ENCODE measurements at places on chromosomes 3 and 15.

DNA sequence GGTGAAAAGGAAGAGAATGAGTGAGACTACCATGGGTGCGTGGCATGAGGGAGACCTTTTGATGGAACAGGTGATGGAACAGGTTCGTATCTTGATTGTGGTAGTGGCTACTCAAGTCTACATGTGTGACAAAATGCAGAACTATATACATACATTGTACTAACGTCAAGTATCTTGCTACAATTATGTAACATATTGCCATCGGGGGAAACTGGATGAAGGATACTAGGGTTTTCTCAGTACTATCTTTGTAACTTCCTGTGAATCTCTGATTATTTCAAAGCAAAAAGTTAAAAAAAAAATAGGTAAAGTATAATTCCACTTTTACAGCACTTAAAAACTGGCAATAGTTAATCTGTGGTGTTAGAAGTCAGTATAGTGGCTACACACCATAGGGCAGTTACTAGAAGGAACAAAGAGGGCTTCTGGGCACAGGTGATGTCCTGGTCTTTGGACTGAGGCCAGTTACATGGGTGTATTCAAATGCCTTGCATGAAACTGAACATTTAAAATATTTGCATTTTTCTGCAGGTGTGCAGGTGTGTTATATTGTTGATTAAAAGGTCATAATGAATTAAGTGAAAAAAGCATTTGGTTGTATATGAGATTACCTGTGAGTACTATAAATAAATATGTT is 61.4 kb downstream of the LRRK1 start:
- DNase-seq = no peak

DNA sequence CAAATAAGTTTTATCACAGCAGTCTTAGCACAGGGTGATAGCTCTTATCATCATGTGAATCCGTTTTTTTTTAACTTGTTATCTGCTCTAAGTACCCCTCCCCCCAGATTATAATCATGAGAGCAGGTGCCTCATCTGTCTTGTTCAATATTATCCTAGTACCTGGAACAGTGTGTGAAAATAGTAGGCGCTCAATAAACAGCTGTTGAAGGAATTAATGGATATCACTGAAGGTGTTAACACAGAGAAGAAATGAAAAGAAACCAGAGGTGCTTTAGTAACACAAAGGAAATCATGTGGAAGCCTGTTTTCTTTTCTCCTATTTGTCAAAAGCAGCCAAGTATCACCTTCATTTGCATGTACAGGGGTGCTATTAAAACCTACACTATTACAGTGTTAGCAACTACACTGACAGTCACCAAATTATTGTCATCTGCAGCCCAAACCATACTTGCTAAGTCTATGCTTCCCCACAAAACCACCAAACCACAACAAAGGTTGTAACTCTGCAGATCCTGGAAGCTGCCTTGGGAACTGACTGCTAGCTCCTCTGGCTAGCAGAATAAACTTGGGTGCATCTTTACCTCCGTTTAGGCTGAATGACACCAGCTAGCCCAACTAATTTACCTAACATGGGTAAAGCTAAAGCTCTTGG is 2.9 kb downstream of the XPC start:
- DNase-seq = no peak

DNA sequence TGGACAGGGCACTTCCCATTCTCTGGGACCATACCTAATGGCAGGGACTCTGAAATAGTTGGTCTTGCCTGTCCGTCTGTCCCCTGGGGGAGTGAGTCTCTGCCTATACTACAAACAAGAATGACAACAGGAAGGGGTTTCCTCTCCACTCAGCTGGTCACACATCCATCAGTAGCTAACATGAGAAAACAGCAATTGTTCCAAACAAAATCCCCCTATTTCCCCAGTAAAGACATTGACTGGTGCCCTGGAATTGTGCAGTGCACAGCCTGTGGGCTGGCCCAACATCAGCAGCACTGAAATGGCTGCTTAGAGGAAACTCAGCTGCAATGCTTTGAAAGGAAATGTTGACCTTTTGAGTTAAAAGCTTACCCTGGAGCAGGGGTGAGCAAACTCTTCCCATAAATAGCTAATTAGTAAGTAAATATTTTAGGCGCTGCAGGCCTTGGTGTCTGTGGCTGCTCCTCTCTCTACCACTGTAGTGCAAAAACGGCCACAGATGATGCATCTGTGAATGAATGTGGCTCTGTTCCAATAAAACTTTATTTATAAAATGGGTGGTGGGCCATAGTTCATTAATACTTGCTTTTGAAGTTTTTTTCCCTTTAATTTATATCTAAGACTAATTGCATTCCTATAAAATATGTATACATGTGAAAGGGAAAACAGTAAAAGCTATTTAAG is 174.3 kb downstream of the KLF13 start:
- no peak for DNase-seq

DNA sequence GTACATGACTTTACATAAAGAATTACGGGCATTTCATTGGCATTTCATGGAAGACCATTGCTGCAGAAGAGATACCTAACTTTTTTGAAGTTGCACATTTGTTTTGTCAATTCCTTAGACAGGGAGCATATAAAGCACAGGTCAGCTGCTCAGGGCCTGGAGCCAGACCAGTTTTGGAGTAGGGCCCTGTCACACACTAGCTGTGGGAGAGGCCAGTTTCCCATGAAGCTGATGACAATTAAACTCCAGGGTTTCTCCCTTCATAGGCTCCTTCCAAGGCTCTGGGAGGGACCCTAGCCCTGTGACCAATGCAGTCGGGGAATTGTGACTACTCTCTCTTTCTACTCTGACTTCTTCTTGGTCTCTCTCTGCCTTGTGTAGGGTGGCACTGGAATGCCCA is 107.3 kb upstream of the SELENOK start:
- DNase-seq = no peak

DNA sequence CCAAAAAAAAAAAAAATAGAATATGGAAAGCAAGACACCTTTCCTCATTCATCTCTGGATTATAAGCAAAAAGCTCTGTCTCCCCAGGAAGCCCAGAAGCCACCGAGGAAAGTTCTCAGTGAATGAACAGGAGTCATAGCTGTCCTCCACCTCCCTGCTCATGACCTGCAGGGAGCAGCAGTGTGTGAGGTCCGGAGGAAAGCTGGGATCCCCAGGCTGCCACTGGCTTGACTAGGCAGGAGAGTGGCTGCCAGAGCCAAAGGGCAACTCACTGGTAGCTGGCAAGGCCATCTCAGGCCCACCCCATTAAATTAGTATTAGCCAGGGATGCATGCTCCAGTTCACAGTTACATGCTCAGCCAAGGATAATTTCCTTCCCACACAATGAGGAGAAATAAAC is 191.6 kb upstream of the STT3B start:
- DNase-seq = peak; percentile 52

DNA sequence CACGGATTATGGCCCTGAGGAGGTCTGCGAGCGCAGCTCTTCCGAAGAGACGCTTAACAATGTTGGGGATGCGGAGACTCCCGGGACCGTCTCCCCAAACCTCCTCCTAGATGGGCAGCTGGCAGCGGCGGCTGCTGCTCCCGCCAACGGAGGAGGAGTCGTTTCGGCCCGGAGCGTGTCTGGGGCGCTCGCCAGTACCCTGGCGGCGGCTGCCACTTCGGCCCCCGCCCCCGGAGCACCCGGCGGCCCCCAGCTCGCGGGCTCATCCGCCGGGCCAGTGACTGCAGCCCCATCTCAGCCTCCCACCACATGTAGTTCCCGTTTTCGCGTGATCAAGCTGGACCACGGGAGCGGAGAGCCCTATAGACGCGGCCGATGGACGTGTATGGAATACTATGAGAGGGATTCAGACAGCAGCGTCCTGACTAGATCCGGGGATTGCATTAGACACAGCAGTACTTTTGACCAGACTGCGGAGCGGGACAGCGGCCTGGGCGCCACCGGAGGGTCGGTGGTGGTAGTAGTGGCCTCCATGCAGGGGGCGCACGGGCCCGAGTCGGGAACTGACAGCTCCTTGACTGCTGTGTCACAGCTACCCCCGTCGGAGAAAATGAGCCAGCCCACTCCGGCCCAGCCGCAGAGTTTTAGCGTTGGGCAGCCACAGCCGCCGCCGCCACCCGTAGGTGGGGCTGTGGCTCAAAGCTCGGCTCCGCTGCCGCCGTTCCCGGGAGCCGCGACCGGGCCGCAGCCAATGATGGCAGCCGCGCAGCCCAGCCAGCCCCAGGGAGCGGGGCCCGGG is 1.6 kb downstream of the TSC22D2 start:
- peak; percentile 53 for DNase-seq

DNA sequence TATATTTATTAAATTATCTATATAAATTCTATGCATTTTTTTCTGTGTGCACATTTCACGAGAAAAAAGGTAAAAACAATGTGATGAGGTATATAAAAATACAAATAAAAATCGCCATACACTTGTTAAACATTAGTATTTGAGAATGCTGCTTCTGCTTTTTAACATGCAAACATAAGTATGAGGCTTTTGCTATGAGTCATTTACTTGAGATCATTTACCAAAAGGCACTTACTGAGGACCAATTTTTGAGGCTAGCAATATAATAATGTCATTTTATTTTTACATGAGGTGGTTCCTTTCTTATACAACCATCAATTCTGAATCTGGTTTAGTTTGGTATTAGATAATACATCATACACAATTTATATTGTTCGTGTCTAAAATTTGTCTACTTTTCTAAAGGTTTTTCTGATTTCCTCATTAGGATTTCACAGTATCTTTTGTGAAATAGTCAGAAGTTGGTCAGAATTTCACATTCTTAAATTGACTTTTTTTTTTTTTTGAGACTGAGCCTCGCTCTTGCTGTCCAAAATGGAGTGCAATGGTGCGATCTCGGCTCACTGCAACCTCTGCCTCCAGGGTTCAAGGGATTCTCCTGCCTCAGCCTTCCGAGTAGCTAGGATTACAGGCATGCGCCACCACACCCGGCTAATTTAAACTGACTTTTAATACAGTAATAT is 25.6 kb downstream of the DCUN1D1 start:
- no peak for DNase-seq

- DNase-seq = no peak
Observed at GRCh38 chr3:8143186-8143585, 358.4 kb upstream of the LMCD1 start.

- DNase-seq = peak; percentile 32
Observed at GRCh38 chr15:60591496-60592370, 112.8 kb upstream of the ICE2 start.

- DNase-seq = no peak
Observed at GRCh38 chr3:10848261-10848660, 32.2 kb downstream of the SLC6A11 start.

DNA sequence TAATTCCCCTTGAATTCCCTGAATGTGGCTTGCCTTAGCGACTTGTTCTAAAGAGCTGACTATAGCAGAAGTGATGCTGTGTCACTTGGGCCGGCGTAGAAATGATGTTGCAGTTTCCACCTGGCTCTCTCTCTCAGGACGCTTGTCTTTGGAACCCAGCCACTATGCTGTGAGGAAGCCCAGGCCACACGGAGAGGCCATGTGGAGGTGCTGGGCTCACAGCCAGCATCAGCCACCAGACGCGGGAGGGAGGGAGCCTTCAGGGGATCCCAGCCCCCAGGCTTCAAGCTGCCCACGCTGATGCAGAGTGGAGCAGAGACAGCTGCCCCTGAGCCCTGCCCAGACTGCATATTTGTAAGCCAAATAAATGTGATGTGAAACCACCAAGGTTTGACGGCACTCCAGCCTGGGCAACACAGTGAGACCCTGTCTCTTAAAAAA is 18.6 kb downstream of the RNU5B-1 start:
- no peak for DNase-seq

DNA sequence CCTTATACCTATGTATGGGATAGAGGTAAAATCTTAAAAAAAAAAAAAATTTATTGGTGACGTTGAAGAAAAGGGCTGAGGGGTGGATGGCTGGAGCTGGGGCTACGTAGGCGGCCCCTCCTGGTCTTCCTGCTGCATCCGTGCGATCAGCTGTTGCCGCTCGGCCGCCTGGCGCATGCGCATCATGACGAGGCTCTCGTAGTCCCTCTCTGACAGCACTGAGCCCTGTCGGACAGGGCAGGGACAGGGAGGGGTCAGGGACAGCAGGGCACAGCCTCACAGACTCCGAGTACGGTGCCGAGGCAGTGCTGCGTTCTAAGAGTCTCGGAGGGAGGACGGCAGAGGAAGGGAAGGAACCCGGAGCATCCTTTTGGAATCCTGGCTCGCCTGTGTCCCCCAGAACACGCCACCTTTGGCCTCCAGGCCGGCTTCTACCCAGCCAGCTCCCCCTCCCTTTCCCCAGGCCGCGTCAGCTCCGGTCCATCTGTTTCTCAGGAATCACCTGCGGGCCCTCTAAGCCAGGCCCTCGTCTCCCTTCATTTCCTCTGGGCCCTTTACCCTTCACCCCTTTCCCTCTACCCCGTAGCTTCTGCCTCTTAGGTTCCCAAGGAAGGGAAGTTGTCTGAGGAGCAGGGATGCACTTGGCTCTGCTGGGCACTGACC is 1.8 kb upstream of the C15orf62 start:
- no peak for DNase-seq

DNA sequence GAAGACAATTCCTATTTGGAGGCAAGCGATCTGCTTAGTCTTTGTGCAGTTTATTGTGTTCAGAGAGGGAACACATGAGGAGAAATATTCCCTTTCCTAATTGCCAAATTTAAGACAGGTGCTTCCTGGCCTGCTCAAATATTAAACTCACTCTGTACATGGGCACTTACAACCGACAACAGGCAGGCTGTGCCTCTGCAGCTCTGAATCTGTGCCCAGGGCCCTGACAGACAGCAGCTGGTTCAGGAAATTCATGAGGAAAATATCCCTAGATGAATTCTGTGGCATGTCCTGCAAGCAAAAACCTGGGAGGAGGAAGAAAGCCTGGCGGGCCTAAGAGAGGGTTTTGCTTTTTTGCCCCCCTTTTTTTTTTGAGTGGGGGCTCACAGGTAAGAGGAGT is 169.3 kb upstream of the TRIM42 start:
- DNase-seq = no peak

GRCh38 chr3:16849795-16850194 is 35.0 kb upstream of the PLCL2 start:
- no peak for DNase-seq

DNA sequence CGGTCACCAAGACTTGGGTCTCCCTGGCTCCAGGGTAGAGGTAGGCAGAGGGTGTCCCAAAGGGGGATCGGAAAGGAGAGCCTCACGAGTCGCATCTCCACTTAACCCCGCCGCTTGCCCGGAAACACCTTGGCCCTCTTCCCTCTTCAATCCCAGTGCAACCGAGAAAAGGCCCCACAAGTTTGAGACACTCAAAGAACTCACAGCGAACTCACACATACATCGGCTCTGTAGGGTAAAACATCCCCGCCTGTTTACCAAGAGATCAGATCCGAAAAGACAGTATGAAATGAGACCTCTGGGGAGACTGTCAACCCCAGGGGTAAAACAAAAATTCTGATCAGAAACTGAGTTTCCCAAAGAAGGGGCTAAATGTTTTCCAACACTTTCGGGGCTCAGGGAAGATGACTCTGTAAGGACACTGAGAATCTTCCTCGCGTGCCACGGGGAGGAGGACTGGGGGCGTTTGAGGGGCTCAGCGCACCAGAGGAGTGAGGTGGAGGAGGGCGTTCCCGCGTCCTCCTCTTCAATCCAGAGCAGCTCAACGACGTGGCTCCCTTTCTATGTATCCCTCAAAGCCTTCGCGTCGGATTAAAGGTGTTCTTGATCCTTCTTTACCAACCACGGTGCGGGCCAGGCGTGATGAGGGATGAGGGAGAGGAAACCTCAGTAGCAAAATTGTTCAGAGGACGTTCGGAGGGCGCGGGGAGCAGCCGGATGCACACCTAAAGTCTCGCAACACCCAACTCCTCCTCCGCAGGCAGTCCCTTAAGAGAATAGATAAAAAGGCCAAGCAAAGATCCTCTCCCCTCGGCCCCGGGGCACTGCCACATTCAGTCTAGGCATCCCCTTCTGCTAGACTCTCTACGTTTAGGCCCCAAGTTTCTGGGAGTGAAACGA is 3.7 kb downstream of the WNT5A start:
- DNase-seq = no peak

GRCh38 chr3:127799476-127800222 is 22.7 kb downstream of the MGLL start:
- DNase-seq = no peak
